ENCODE measurements at places on chromosomes 6 and 20.

GRCh38 chr20:50256577-50256976, 65.9 kb downstream of the CEBPB start:
- no peak for DNase-seq

DNA sequence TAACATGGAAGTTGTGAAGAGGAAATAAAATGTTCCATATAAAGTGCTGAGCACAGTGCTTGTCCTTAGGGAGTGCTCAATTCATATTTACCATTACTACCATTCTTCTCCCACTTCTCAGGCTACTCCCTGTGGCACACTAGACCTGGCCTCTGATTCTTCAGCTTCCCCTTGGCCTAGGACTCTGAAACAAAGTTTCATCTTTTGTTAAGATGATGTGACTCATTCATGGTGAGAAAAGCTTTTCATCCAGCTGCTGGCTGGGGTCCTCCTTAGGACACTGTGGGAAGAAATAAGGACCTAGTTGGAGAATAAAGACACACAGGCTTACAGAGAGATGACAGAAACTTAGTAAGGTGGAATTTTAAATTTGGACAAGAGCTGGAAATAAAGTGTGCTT, 314.8 kb downstream of the CDC5L start:
- DNase-seq: no peak

GRCh38 chr20:44536175-44536574, 14.3 kb upstream of the SERINC3 start:
- DNase-seq: no peak

- no peak for DNase-seq
These were observed 10.9 kb upstream of the SYNE1 start for GRCh38 chr6:152648105-152648504.

GRCh38 chr6:30157581-30157980, 3.4 kb downstream of the TRIM10 start:
- DNase-seq: no peak

DNA sequence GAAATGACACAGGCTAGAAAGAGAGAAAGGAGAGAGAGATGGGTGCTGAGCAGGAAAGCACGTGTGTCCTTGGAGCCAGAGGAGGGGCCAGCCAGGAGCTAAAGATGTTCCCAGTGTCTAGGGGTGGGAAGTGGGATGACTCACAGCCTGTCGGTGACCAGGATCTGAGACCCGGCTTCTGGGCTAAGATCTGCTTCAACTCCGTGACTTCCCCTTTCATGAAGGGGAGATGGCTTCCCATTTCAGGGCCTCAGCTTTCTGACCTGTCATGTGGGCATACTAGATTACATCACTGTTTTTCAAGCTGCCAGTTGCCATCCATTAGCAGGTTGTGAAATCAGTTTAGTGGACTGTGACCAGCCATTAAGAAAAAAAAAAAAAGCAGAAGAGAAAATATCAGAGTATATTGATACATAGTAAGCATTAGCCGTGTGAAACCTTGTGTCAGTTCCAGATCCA, 5.4 kb downstream of the TGM3 start:
- peak; percentile 16 for DNase-seq

DNA sequence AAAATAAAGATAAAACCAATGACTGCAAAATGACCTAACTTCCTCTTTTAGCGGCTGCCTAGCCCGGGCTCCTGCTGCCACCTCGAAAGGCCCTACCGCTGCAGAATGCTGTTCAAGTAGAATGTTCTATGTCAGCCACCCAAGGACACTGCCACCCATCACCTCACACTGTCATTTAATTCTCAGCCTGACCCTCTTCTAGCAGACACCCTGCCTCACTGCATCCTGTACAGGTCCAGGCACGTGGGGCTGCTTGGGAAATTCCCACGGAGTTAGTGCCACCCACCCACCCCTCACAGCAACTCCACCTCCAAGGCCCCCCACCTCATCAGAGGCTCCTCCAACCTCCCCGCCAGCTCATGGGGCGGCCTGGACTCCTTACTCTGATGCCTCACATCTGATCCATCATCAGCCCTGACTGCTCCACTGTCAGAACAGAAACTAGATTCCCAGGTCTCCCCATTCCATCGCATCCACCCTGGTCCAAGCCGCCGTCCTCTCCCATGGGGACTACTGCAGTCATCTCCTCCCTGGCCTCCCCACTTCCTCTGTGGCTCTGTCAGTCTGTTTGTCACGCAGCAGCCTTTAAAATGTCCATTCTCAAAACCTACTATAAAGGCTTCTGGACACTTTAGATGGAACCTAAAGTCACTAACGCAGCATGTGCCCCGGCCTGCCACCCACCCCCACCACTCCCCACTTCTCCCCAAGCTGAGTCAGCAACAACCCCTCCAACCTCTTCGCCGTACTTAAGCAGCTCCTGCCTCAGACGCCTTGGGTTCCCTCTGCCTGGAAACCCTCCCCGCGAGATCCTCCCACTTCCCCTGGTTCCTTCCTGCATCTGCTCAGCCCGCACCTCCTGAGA, 17.0 kb downstream of the NFATC2 start:
- peak; percentile 53 for DNase-seq

DNA sequence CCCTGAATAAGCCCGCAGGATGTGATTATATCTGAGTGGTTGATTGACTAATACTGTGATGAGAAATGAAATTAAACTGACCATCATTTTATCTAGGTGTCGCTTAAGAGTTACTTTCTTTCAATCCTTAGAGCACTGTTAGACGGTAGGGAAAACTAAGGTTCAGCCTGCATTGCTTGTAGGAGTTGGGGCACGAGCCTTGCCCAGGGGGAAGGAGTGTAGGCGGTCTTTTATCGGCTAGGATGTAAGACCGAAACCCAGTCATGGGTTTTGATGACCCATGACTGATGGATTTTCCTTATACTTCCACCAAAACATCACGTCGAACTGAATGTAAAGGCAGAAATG, 392 bp upstream of the TASP1 start:
- DNase-seq: no peak

DNA sequence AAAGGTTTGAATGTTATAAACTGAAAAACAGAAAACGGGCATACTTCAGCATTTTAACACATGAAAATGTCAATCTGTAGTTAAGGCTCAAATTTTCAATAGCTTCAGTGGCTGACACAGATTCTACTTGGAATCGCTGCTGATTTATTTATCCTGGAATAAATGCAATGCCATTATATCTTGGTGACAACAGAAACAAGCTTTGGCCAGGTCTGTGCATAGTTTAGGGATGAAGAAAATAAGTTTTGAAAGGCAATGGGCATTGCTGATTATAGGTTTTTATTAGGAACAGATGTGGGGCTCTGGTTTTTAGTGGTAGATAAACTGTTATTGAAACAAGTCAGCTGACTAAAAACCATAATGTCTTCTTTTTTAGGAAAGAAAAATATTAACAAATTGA, 96.8 kb upstream of the SOX4 start:
- DNase-seq: no peak

DNA sequence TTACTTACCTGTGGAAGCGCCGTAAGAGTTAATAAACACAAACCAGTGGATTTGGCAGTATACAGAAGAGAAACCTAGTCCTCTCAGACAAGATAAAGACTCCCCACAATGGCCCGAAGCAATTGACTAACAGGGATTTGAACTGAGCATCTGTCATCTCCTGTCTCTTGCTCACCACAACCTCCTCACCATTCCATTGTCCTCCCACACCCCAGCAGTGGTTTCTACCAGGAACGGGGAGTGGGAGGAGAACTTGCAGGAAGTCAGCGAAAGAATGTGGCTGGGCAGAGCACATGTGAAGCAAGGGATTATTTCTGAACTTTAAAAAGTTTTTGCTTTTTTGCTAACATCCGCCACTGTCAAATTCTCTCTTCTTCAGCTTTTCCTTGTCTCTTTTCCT, 24.6 kb upstream of the TAAR1 start:
- DNase-seq: no peak

DNA sequence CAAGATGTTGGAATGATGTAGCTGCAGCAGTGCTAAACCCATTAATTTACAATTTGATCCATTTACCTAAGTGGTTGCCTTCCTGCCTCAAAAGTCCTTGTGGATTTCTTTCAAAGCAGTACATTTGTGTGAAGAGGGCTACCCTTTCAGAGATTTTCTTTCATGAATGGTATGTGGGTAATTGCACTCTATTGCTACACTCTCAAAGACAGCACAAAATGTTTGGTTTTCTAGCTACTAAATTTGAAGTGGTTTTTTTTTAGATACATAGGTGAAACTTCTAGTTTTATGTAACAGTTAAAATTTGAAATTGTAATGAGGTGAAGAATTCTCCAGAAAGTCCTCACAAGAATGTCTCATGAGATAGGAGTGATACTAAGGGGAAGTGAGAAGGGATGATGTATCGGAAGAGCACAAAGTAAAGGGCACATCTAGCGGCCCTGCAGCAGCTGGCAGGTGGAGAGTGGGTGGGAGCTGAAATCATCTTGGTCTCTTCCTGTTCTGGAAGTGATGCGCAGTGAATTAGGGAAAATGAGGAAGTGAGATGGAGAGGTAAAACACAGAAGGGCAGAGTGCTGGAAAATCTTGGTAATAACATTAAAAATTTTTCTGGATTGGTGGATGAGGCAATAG, 236.8 kb upstream of the MAN1A1 start:
- no peak for DNase-seq

DNA sequence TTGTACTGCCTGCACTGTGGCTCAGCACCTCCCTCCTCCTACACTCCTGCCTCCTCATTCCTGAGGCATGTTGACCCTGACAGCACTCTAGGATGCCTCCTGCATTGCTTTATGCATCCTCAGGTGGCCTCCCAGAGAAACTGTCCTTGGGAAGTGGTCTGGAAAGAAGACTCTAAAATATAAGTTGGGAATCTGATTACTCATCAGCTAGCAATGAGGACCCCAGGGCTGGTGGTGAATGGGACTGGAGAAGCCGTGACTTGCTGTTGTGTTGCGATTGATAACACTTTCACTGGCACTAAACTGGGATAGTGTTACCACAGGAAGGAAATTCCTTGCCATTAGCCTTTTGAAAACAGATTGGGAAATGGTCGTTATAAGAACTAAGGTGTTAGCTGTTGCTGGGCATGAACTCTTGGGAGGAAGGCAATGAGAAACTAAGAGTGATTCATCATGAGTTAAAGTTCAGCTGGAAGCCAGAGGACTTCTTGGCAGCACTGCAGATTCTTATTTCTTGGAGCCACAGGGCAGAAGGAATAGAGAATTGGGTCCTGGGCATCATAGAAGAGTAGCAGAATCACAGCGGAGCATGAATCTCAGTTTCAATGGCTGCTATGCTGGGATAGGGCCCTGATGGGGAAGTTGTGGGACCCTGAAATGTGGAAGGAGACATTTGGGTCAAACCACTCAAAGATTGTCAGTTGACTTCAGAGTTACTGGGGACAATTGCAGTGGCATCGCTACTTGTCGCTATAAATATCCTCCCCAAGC, 10.1 kb upstream of the SIRPD start:
- no peak for DNase-seq

DNA sequence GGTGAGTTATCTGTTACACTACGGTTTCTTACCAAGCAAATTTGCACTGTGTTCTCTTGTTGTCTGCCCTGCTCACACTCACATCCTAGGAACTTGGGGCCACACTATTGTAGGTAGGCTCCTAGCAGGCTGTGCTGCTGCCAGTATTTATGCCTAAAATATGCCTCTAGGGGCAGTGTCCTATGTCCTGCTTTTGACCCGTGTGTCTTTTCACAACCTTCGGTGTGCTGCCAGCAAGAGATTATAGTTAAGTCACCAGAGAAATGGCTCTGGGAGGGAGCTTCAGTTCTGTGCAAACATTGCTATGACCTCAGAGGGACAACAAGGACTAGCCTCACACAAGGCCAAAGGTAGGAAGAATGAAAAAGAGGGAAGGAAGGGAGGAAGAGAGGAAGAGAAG, 8.9 kb upstream of the TAAR5 start:
- no peak for DNase-seq

GRCh38 chr20:43293068-43293786, 103.5 kb upstream of the PTPRT start:
- no peak for DNase-seq

DNA sequence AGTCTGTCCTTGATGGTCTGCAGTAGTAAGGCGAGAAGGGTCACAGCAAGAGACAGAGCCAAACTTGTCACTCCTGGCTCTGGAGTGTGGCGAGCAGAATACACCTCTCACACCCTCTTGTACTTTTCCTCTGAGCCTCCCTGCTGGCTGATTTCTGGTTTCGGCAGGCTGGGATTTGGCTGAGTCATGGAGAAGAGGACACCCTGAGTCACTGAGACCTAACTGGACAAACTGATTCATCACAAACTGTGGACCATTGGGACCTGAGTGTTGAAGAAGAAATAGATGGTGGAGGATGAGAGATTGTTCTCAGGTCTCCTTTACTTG, 101.7 kb downstream of the F13A1 start:
- no peak for DNase-seq

DNA sequence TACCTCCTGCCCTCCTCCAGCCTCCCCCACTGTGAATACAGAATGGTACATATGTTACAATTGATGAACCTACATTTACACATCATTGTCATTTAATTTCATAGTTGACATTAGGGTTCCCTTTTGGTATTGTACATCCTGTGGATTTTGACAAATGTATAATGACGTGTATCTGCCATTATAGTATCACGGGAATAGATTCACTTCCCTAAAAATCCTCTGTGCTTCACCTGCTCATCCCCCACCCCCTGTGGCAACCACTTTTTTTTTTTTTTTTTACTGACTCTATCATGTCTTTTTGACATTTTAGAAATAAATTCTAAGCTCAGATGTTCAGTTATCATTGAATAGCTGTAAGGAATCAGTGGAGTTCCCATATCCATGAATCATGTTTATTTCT, 30.4 kb downstream of the HECA start:
- no peak for DNase-seq

DNA sequence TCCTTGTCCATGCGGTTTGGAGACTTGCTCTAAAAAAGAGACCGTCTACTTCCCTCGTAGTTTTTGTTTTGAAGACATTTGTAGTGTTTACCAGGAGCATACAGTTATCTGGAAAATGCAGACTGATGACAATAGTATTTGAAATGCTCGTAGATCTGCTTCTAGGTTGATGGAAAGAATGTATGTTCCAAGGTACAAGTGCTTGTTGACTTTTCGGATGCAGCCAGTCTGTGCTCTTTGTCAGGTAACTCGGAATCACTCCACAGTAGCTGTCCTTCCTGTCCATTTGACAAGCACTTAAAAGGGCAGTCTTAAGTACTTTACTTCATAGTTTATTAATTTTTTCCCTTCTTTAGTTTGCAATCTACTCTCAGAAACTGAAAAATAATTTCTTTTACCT, 194.8 kb downstream of the ESR1 start:
- DNase-seq: no peak

GRCh38 chr6:109428889-109429477, 11.4 kb downstream of the PPIL6 start:
- DNase-seq: no peak

GRCh38 chr6:55868771-55869479, 6.5 kb downstream of the BMP5 start:
- no peak for DNase-seq

GRCh38 chr6:169141671-169142537, 111.7 kb downstream of the THBS2 start:
- DNase-seq: no peak

GRCh38 chr20:52494244-52494643, 302.7 kb upstream of the ZFP64 start:
- DNase-seq: peak; percentile 28

GRCh38 chr6:20432692-20433091, 31.0 kb downstream of the E2F3 start:
- no peak for DNase-seq

GRCh38 chr20:64222851-64223525, 32.6 kb upstream of the PCMTD2 start:
- no peak for DNase-seq

- DNase-seq: no peak
These were observed 8.4 kb downstream of the DTD1 start for GRCh38 chr20:18596270-18596669.

- DNase-seq: no peak
These were observed 147.4 kb upstream of the MLN start for GRCh38 chr6:33950891-33951889.

- peak; percentile 67 for DNase-seq
These were observed 58.7 kb upstream of the SLC2A12 start for GRCh38 chr6:134111062-134111677.

Measured in CD4-positive, alpha-beta T cell treated with Interleukin-15 for 4 hours (primary cell).